Germinal center (tissue), 1 donor: ENCODE measurements at places on chromosomes 12 and 14.
A peak's percentile ranks its signal among the peaks of the same experiment; 100 is the strongest.

- DNase-seq = no peak
Measured at GRCh38 chr12:4177262-4177661, 96.3 kb upstream of the CCND2 start.

DNA sequence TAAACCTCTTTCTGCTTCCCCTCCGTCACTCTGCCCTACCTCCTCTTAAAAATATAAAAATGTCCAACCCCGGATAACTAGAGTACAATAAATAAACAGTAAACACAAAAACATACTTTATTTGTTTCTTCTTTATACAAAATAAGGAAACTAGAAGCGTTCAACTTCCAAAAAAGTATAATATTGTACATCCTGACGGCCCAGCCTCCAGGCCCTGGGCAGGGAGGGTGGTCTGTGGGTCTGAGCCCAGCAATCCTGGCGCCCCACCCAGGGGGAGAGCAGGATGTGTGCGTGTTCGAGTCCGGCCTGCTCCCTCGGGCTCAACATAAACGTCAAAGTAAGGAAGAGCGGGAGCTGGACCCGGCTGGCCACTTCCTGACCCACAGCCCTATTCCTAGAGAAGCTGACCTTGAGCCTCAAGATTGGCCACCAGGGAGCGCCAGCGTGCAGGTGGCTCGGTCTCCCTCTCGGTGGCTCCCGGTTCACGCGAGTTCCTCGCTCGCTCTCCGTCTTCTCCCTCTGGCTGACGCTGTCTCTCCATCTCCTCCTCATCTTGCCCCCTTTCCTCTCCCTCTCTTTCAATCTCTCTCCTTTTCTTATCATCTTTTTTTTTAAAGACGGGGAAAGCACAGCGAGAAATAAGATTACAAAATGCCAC lies 9.4 kb downstream of the LHX5 start:
- peak; percentile 61 for DNase-seq

DNA sequence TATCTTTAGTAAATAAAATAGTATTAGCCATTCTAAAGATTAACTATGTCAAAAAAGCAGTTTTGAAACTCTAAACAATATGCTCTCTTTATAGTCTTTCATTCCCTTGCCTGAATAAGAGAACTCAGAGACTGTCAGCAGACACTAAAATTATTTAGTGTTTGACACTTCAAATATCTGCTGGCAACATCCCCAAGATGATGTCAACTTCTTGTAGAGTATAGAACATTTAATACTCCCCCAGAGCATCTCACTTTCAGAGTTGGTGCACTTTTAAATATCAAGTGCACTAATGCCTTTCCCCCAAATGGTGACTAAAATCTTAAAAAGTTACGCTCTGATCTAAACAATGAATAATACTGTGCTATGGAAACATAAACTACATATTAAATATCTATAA lies 374.9 kb downstream of the SLC6A15 start:
- no peak for DNase-seq

DNA sequence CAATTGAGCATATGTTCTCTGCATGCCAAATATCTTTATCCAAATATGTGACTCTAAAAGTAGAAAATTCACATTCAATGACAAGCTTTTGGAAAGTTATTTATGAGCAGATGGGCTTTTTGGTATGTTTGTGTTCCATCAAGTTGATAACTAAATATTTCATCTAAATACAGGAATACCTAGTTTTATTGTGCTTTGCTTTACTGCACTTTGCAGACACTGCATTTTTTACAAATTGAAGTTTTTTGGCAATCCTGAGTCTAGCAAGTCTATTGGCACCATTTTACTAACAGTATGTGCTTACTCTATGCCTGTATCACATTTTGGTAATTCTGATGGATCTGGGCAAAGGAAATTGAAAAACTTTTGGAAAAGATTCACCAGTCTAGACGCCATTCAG lies 133.8 kb downstream of the ATXN7L3B start:
- DNase-seq = no peak

- DNase-seq = no peak
Measured at GRCh38 chr12:62722971-62723680, 211.8 kb downstream of the PPM1H start.

GRCh38 chr12:25797949-25798348 lies 160.5 kb upstream of the RASSF8 start:
- no peak for DNase-seq

- peak; percentile 31 for DNase-seq
Measured at GRCh38 chr14:92040431-92041051, 682 bp upstream of the TRIP11 start.

- peak; percentile 54 for DNase-seq
Measured at GRCh38 chr14:102805371-102805891, 28.2 kb downstream of the TRAF3 start.

DNA sequence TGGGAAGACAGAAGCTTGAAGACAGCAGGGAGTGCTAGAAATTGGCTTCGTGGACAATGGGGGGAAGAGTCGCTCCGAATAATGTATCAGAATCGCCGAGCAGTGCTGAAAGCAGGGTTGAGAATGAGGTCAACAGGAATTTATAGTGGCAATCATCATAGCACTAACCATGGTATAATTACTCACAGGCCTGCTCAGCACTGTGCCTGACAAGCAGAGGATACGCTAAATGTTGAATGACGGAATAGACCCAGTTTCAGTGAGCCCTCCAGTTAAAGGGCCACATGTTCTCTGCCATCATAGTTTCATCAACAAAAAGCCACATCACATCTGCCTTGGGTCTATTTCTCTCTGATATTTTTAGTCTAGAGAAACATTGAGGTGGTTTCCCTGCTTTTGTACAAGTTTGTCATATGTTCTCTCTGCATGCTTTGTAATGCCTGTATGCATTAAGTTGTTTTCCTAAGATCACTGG lies 130.3 kb upstream of the EGLN3 start:
- DNase-seq = no peak

DNA sequence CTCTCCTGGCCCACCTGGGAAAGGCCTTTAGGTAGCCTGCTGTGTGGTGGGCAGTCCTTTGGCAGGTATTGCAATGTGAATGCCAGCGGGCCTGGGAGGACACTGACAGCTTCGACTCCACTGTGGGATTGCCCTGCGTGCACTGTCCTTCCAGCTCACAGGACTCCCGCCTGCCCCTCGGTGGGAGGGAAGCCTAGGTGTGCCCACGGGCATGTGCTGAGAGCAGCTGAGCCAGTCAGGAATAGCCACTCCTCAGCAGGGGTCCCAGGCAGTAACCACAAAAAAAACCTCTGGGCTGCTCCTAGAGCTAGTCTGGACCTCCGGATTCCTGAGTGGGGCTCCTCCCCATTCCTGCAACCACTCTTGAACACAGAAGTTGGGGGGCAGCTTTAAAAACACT lies 278.2 kb downstream of the FOXN3 start:
- no peak for DNase-seq

DNA sequence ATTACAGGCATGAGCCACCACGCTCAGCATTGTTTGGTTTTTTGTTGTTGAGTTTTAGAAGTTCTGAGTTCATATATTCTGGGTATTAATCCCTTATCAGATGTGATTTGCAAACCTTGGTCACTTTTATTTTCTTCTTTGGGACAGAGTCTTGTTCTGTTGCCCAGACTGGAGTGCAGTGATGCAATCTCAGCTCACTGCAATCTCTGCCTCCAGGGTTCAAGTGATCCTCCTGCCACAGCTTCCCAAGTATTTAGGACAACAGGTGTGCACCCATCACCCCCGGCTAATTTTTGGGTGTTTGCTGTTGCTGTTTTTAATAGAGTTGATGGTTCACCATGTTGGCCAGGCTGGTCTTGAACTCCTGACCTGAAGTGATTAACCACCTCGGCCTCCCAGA lies 11.8 kb downstream of the USP30 start:
- DNase-seq = no peak

GRCh38 chr12:71828813-71829212 lies 10.7 kb upstream of the TBC1D15 start:
- no peak for DNase-seq

DNA sequence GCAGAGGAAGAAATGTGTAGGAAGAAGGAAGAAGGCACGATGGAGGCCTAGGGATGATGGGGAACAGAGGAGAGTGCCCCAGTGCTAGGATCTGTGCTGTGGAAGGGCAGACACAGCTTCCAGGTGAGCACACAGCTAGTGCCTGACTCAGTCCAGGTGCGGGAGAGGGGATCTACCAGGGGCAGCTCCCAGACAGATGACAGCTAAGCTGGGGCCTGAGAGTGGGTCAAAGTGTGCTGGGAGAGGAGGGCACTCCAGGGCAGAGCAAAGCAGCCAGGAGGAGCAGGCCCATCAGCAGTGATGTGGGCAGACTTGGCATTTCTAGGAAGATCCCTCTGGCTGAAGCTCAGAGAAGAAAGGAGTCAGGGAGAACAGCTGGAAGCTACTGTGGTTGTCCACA lies 36.7 kb downstream of the LRTM2 start:
- DNase-seq = no peak

DNA sequence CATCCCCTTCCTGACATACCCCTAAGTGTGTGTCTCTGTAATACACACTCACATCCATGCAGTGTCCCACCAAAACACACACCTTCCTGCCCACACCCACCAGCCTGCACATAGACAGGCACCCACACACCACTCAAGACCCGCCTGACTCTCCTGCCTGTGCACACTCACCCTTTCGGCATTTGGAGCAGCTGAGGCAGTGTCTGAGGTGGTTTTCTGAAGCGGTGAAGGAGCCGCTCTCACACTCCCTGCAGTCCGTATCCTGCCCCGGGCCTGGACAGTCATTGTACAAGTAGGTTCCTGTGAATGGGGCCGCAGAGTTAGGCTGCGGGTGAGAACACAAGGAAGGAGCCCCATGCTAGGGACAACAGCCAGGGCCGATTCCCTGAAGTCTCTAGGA lies 8.3 kb downstream of the TNFRSF1A start:
- no peak for DNase-seq

DNA sequence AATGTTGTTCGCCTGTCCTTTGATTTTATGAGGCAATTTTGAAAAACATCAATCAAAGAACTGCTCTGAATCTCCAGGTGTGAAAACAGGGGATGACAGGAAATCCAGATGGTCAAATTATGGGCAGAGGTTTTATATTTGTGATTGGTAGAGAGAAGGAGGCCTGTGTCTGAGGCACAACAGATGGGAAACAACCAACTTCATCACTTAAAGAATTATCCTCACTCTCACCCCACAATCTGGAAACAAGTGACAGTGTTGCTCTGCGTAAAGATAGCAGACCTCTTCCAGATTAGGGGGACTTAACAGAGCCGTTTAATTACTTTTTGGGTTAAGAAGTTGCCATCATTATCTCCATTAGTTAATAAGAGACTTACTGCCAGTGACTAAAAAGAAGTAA lies 64.1 kb upstream of the EGLN3 start:
- DNase-seq = no peak

GRCh38 chr14:75044322-75044721 lies 6.9 kb downstream of the MLH3 start:
- DNase-seq = no peak

DNA sequence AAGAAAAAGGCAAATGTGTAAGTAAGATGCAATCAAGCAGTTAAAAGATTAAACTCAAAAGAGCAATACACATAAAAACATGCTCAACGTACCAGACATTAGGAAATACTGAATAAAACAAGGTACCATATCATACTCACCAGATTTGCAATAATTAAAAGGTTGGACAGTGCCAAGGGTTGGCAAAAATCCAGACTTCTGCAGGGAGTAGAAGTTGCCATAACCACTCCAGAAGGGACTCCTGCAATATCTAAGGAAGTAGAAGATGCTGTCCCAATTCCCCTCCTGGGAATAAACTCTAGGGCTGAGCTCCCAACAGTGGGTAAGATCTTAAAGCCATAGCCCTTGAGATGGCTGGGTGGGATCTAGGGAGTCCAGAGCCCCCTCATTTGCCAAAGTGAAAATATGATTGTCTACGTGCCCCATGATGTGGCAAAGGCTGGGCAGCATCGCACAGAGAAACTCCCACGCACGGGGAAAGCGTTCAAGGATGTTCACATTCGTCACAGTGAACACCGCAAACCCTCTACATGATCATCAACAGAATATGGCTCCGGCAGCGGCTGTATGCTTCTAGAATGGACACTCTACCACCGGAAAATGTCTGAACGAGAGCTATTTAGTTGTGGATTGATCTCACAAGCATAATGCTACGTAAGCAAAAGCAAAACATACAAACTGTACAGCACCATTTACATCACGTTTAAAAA lies 12.3 kb downstream of the KCTD10 start:
- no peak for DNase-seq

- DNase-seq = peak; percentile 55
Measured at GRCh38 chr12:130031571-130032189, 127.9 kb upstream of the TMEM132D start.

DNA sequence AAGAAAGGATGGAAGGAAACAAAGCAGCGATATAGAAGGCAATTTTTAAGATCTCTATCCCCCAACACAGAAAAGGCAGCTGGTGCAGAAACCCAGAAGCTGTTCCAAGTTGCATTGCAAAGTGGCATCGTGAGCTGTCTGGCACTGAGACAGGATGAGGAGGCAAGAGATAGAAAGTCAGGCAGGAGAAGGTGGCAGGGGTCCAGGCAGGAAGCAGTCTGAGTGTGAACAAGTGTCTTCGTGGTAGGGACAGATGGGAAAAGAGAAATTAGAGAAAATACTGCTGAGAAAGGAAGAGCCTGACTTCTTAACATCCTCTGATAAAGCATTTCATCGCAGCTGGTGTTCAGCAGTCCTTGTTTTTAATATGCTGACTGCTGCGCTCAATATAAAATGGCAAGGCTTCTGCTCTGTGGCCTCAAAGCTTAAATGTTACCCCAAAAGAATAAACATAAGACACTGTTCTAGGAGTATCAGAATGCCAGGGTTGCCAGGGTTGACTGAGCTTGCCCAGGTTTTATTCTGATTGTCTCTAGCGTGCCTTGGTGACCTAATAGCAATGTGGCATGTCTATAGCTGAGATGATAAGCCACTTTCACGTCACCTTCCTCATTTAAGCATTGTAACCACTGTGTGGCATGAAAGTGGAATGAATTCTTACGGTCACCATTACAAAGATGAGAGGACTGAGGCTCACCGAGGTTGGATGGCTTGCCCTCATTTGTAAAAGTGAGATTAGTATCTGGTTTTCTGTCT lies 397.6 kb downstream of the NUAK1 start:
- no peak for DNase-seq

DNA sequence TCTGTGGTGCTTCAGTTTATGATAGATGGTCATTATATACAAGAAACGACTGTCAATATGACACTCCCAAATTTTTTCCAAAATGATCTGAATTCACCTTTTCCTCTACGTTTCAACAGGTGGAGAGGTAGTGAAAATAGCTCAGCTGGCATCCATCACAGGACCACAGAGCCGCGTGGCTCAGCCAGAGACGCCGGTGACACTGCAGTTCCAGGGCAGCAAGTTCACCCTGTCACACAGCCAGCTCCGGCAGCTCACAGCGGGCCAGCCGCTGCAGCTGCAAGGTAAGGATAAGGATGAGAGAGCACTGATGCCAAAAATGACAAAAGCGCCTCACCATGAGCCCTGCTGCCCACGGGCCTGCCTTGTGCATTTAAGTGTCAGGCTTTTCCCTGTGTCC lies 73.9 kb downstream of the EP400 start:
- no peak for DNase-seq

DNA sequence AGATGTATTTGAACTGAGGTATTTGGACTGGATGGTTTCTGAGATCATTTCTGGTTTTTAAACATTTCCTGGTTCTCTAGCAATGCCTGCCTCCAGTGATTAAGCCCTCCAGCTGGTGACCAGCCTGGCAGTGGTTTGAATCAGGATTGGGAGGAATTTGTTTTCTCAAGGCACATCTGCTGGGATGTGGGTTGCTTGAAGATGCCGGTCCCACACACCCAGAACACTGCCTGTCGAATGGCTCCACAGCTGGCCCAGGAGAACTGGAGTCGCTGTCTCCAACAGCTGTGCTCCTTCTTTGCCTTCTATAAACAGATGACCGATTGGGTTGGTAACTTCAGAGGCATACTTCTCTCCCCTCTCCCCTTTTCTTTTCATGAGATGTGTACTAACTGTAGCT lies 258.0 kb upstream of the DDHD1 start:
- no peak for DNase-seq
